ENCODE measurements at places on chromosomes 5 and 9.
A peak's percentile ranks its signal among the peaks of the same experiment; 100 is the strongest.

DNA sequence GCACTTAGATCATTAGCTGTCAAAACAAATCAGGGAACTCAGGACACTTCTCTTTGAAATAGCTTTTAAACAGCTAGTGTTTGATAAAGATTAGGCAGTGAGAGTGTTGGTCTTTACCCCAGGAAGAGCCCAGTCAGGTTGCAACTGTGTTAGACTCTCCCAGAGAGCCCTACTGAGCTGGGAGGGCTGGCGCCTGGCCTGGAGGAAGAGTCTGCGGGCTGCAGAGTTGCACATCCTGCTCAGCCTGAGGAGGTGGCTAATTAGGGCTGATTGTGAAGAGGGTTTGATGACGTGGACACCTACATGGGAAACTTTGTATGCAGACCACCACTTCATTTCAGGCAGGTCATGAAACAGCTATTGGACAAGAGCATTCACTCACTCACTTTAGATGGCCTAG, 112.0 kb downstream of the TMEM174 start:
- DNase-seq, result no peak

DNA sequence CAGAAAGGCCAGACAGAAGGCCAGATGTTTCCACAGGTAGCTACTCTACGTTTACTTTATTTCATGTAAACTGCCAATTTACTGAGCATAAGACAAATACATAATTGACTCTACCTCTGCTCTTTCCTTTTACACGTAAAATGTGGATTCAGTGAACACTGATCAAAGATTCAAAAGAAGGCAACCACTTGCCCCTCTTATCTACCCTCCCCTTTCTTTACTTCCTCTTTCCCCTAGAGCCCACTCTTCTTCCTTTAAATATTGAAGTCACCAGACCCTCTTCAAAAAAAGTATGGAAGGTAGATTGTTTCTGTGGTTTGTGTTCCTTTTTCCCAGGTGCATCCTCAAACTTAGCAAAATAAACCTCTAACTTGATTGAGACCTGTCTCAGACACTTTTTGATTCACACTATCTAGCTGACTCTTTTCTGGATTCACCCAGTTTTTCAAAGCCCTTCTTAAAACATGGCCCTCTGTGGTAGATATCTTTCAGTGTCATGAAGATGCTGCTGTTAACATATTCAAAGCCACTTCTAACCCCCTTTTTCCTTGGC, 6.7 kb downstream of the FAM114A2 start:
- DNase-seq, result no peak

GRCh38 chr5:135481387-135481786, 29.2 kb upstream of the TIFAB start:
- no peak for DNase-seq

DNA sequence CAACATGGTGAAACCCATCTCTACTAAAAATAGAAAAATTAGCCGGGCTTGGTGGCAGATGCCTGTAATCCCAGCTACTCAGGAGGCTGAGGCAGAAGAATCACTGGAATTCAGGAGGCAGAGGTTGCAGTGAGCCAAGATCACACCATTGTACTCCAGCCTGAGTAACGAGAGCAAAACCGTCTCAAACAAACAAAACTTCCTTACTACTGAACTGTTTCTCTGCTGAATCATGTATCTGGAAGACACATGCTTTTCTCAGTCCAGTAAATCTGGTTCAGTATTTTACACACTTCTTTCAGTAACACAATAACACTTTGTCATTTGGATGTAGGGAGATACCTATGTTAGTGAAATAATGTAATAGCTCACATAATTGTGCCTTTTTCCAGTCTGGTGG, 7.9 kb downstream of the TRMT10B start:
- DNase-seq, result no peak

DNA sequence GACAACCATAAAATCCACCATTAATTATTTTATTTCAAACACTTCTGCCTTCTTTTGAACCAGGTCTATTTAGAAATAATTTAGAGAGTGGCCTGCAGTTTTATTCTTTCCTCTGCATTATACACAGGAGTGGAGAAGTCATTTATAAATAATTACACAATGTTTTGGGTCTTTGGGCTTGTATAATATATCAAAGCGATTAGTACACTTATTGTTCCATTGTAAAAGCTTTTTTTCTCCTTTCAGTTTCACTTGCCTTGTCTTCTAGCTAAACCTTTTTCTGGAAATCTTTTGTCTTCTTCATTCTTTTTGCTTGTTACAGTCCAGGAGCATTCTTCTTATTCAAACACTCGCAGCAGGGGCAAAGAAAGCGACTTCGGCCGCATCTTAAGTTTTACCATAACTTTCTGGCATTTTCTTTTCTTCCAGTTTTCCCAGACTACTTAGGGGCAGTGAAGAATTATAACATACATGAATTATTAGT, 7.3 kb upstream of the NEUROG1 start:
- no peak for DNase-seq

- DNase-seq, result peak; percentile 46
Observed at GRCh38 chr9:136546697-136547501, 1.1 kb upstream of the NOTCH1 start.

DNA sequence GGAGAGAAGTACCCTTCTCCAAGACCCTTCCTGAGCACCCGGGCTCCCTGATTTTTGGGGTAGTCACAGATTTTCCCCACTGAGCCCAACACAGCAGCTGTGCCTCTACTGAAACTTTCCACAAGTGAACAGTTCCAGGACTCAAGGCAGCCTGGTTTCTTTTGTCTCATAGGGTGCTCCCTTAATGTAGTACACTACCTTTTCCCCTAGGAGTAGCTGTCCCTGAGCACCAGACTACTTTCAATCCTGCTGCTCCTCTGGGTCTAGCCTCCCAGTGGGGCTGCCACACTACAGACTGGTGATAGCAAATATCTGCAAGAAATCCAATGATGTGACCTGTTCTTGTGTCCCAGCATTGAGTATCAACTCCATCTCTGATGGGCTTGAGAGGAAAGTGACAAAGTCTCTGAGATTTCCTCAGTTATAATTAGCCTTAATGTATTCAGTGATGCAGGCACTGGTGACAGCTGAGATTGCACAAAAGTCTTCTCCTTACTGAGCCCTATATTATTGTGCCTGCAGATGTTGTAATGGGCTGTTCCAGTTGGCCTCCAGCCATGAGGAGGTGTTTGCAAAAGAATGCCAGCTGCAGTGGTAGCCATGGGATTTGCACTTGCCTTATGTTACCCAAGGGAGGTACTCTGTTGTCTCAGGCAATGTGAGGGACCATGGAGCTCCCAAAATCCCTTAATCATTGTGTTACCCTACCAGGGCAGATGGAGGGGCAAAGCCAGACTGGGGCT, 1802.5 kb downstream of the EFNA5 start:
- DNase-seq, result no peak

GRCh38 chr5:142056816-142057696, 44.2 kb upstream of the GNPDA1 start:
- no peak for DNase-seq

DNA sequence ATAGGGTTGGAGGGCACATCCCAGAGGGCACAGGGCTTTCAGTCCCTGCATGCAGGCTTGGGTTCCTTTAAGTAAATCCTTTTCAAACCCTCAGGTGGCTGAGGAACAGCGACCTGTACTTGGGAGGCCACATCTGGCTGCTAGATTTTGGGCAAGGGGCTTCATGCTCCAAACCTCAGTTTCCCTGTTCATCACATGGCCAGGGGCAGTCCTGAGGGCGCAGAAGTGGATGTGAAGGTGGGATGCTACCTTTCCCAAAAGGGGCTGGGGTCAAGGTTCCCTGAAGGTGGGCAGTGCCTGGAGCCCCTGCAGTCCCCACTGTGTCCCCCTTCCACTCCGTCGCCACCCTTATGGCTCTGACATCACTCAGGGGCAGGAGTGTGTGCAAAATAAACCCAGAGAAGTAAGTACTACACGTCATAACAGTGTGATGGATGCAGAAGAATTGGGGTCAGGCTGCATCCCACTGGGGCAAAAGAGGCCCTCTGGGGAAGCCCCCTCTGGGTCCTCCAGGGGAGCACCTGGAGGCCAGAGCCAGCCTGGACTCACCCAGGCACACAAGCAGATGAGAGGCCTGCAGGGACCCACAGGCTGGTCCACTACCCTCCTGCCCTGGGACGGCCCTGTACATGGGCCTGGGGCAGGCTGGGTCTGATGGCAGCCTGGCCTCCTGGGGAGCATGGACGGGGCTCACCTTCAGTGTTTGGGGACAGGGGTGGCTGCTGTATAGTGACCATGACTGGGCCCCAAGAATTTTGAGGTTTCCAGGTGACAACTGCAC, 1.9 kb upstream of the CARD19 start:
- DNase-seq, result no peak

DNA sequence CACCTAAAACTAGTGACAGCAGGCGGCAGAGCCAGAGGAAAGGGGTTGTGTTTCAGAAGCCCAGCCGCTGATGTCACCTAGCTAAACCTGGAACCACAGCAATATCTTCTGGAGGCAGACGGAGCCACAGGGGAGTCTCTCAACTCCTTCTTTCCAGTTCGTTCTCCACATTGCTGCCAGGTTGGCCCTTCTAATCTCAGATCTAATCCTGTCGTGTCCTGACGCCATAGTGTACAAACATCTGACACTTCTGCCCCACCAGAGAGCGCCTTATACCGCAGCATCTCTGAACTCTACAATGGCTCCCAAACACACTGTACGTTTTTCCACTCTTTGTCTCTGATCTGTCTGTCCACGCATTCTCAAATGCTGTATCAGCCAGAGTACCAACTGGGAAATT, 240.0 kb downstream of the SMARCA2 start:
- DNase-seq, result no peak

DNA sequence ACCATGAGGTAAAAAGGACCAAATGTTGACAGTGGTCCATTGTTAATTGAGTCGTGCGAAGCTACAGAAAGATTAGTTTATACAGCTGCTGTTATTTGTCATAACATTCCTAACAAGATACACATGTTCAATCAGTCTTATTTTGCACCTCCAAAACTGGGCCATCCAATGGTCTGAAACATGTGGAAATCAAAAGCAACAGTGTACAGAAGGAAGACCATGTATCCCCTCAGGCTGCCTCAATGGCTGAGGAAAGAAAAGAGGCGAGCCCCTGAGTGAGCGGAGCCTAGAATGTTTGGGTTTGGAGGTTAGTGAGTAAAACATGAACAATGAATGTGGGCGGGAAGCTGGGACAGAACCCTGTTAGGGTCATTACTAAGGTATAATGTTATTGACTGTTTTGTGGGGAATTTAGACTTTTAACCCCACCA, 35.6 kb downstream of the NFIB start:
- no peak for DNase-seq

GRCh38 chr5:112119508-112119907, 299.6 kb downstream of the EPB41L4A start:
- DNase-seq, result no peak

GRCh38 chr5:154273028-154273617, 82.6 kb downstream of the GALNT10 start:
- DNase-seq, result no peak

All from stimulated activated effector memory CD8-positive, alpha-beta T cell treated with anti-CD3 and anti-CD28 coated beads, Interleukin-12 subunit alpha, Interleukin-12 subunit beta, amount 100 ng/mL, for 72 hours (primary cell).